ENCODE measurements at places on chromosomes 1 and 21.

DNA sequence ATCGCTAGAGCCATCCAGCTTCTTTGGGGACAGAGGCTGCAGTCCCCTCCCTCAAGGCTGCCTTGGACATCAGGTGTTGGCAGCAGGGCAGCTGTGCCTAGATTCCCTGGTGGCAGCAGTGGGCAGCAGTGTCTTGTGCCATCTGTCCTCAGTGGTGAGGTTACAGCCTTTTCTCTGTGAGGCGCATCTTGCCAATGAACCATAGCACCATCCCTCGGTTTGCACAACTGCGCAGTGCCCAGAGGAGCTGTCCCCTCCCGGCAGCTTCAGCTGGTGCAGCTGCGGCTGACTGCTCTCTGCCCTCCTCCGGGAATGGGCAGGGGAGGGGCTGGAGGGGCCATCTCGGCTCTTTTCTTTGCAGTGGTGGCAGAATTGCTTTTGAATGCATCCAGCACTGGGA is 59.0 kb upstream of the C8B start:
- no peak for DNase-seq

GRCh38 chr1:230839173-230839572 is 29.1 kb downstream of the C1orf198 start:
- DNase-seq, result no peak

GRCh38 chr1:204530932-204531331 is 14.7 kb downstream of the MDM4 start:
- no peak for DNase-seq

- no peak for DNase-seq
Observed at GRCh38 chr1:32627596-32628162, 22.7 kb downstream of the ZBTB8OS start.

DNA sequence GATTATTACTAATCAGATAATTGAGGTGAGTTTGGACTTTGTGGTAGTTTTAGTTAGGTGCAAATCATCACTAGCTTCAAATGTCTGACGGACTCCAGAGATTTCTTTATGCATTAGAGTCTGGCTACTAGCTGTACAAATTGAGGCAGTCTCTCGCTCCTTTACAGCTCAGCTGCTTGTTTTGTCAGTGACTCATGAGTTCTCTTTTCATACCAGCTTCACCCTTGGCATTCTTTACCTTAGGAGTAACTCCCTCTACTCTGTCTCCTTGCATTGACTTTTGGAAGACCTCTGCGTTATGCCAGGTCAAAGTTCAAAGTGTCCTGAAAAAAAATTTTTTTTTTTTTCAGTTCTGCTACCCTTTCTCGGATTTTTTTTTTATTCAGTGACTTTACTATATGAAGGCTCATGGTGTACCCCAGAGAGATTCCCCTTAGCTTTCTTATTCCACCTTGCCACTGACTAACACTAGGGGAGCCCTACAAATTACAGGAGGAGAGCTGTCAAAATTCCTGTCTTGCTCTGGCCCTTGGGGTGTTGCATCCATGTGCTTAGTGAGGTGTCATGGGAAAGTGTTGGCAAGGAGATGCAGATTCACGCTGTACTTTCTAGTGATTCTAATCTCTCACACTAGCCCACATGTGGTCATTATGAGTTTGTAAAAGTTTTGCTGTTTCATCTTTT is 576.6 kb downstream of the ADGRL2 start:
- no peak for DNase-seq
